GM20000 (cell line): ENCODE measurements at places on chromosomes 5 and 9.

GRCh38 chr5:168601972-168602371, 22.8 kb upstream of the PANK3 start:
- DNase-seq: no peak

- no peak for DNase-seq
Measured at GRCh38 chr5:136014049-136015002, 14.5 kb upstream of the TGFBI start.

DNA sequence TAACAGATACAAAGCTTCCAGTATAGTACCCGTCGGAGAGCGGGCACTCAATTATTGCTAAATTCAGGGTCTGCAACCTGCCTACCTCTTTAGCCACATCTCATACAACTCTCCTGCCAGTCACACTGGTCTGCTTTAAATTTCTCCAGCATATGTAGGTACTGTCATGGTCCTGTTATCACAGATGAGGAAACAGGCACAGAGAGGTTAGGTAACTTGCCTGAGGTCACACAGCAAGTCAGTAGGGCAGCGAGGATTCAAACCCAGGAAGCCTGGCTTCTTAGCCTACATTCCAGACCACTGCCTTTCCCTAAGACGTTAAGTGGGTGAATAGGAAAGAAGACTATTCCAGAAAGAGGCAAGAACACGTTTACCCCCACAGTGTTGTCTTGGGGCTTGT, 186.0 kb upstream of the NFIB start:
- DNase-seq: no peak

DNA sequence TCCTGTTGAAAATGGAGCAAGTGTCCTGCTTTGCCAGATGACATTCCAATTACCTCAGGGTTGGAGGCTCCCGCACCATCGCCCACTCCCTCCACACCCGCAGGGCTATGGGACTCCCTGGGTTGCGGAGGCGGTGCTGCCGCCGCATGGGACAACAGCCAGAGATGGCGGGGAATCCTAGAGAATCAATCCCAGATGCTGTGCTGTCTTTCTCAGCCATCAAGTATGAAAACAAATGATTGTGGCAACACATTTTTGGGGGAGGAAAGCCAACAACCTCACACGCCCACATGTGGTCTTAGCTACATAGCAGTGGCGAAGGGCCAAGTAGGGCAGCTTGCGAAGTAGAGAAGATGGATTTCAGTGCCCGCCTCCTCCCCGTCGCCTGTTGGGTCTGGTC, 46.7 kb downstream of the IL31RA start:
- no peak for DNase-seq

GRCh38 chr9:129697656-129698253, 32.3 kb downstream of the PRRX2 start:
- no peak for DNase-seq

GRCh38 chr5:74492230-74492629, 148.3 kb downstream of the ENC1 start:
- no peak for DNase-seq

GRCh38 chr5:96087939-96088338, 126.3 kb upstream of the ELL2 start:
- DNase-seq: no peak

- no peak for DNase-seq
Measured at GRCh38 chr5:31516802-31517201, 15.1 kb downstream of the DROSHA start.

GRCh38 chr5:55030220-55030619, 6.2 kb downstream of the GZMK start:
- no peak for DNase-seq

DNA sequence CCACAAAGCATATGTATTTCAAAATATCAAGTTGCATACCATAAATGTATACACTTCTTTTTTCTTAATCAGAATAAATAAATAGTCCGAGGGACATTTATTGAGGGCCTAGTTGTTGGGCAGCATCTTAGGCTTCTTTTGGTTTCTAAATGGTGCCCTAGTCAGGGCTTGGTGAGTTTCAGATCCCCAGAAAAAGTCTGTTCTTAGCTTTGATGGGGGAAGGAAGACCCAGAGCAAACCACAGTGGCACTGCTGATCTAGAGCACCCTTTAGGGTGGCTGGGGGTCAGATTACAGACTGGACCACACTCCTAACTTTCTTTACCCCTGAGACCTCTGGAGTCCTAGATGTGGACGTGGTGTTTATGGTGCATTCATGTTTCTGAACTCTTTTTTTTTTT, 97.8 kb downstream of the C9orf152 start:
- DNase-seq: peak; percentile 31

DNA sequence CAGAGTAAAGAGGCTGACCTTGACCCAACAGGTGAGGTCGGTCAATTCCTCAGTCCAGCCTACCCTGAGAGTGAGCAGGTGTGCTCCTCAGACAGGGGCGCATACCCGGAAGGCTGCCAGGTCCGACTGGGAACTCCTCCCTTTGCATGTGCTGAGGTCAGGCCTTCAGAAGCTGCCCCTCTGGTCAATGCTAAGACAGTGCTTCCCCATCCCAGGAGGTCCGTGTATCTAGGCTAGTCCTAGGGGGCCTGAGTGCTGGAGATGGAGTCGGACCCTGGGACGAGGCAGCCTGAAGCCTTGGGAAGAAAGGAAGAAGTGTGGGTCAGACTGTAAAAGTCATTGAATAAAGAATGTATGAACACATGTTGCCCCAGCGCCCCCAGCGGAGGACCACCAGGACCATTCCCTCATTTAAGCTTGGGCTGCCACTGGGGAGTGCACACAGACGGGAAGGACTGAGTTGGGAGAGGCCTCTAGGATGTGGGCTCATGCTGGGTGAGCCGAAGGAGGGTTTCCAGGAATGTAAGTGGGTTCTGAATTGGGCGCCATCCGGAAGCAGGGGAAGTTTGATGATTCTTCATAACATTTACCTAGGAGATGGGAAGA, 41.0 kb upstream of the GFPT2 start:
- no peak for DNase-seq

DNA sequence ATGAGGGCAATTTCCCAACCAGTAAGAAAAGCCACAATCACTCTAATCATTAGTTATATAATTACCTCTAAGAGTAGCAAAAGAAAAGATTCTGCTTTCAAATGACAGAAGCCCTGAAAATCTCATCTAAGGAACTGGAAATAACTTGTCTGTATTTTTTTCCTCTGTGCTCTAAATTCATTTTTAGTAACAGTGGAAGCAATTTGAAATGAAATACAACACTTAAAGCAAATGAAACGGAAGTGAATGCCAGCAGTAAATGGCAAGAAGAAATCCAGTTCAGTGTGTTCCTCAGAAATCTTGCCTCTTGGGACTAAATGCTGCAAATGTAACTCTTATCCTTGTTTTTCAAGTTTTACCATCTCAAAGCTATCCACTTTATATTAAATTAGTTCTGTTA, 294.9 kb downstream of the TAF11L14 start:
- DNase-seq: no peak

- peak; percentile 72 for DNase-seq
Measured at GRCh38 chr5:110751902-110752762, 13.3 kb downstream of the SLC25A46 start.

- DNase-seq: no peak
Measured at GRCh38 chr9:88574953-88575352, 40.0 kb downstream of the NXNL2 start.

DNA sequence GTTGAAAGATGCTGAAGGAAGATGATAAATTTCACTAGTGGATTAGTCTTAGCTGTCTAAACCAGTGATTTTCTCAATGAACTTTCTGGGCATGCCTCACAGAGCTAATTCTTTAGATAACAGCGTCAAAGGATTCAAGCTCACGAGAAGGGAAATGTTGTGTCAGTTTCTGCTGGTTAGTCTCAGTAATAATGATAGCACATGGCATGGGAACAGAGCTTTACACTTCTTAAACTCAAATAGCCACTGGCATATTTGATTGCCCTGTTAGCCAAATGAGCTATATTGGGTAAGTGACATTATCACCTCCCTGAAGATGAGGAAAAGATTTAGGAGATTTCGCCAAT, 139.3 kb upstream of the NR3C1 start:
- DNase-seq: no peak

DNA sequence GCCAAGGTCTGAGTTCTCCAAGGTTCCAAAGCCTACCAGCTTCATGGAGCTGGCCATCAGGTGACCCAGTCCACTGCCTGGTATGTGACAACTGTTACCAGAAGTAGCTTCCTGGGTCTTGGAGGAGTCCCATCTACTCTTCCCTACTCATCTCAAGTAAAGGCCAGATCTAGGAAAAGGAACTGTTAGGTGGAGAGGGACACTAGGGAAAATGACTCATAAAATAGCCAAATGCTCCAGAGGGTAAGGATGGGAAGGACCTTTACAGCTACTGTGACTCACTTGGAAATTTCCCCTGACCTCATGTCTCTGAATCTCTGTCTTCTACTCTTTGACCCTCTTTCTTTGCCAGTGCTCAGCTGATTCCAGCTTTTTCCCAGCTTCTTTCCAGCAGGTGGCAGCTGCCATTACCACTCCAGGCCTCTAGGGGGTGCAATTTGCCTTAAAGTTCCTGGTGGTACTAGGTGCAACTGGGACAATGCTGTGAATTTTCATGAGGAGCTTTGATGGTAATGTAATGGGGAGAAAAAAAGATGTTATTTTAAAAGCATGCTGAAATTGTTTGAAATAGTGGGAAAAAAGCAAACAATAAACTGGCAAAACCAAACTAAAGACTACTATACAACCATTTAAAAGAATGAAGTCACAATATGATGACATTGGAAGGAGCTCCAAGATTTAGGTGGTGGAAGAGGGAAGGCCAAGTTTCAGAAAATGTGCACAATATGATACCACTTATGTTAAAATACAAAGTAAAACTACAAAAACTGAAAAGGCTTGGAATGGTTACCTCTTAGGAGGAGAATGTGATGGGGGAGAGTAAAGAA, 27.1 kb upstream of the MYORG start:
- peak; percentile 71 for DNase-seq

- DNase-seq: no peak
Measured at GRCh38 chr5:167057665-167058064, 1233.8 kb upstream of the WWC1 start.

DNA sequence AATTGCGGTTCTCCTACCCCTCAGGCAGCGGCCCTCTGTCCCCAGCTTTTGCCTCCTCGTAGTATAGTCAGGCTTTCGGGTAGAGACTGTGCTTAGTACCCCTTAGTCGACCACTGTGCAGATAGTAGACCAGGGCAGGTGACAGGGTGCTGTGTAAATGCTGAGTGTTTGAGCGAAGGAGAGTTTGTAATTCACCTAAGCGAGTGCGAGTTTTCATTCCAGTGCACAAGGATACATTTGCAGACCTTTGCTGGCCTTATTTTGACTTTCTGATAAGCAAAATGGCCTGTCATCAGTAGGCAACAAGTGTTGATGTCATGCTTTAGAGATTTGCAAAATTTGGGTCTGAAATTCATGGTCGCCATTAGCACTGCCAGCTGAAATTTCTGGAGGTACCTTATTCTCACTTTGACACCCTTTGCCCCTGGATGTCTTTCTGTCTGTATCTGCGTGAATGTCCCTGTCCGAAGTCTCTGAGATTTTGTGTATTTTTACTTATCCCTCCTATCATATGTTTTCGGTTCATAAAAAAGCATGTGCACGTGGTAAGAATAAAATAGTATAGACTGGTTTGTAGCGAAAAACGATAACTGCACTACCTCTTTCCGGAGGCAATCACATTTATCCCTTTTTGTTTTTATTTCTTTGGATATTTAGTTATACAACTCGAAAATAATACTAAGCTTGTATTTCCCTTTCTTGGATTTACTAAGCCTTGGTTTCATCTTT, 1.9 kb downstream of the LMNB1 start:
- DNase-seq: no peak

- no peak for DNase-seq
Measured at GRCh38 chr5:138216799-138217198, 3.7 kb upstream of the CDC23 start.

- DNase-seq: peak; percentile 66
Measured at GRCh38 chr5:170603578-170604565, 100.1 kb downstream of the KCNIP1 start.

GRCh38 chr9:137757613-137758029, 120.0 kb upstream of the CACNA1B start:
- peak; percentile 58 for DNase-seq

- DNase-seq: no peak
Measured at GRCh38 chr5:10343486-10343885, 10.0 kb upstream of the MARCHF6 start.
